ENCODE measurements at places on chromosomes 12 and 14.

- DNase-seq = no peak
Measured at GRCh38 chr12:24996102-24996797, 47.3 kb upstream of the BCAT1 start.

GRCh38 chr12:91140026-91140931 lies 29.0 kb upstream of the LUM start:
- peak; percentile 81 for DNase-seq

DNA sequence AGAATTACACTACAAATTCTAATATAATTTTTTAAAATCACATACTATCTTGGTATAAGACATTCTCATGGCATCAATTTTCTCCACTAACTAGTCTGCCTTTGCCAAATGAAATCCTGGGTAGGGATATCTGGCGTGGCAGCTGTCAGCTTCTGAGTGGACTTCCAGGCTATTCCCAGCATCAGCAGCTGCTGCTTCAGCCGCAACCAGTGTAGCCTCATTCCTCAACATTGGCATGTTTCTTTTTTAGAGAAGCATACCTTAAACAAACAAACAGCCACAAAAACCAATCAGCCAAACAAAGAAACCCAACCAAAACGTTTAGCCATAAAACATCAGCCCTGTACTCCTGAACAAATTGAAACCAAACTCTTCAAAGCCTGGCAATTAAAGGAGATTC lies 235.8 kb downstream of the SSPN start:
- no peak for DNase-seq

GRCh38 chr12:93056971-93057535 lies 128.0 kb upstream of the EEA1 start:
- no peak for DNase-seq

DNA sequence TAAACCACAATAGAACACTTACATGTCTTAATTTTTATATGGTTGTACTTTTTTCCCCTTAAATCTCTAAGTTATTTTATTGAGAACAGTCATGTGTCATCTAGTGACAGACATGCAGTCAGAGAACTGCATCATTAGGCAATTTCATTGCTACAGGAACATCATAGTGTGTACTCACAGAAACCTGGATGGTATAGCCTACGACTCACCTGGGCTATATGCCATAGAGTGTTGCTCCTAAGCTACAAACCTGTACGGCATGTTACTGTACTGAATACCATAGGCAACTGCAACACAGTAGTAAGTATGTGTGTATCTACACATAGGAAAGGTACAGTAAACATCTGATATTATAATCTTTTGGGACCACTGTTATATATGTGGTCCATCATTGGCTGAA lies 557.6 kb downstream of the PRKD1 start:
- no peak for DNase-seq

GRCh38 chr14:59631237-59631636 lies 54.6 kb upstream of the CCDC175 start:
- no peak for DNase-seq

- no peak for DNase-seq
Measured at GRCh38 chr14:67575684-67576083, 24.4 kb downstream of the PIGH start.

DNA sequence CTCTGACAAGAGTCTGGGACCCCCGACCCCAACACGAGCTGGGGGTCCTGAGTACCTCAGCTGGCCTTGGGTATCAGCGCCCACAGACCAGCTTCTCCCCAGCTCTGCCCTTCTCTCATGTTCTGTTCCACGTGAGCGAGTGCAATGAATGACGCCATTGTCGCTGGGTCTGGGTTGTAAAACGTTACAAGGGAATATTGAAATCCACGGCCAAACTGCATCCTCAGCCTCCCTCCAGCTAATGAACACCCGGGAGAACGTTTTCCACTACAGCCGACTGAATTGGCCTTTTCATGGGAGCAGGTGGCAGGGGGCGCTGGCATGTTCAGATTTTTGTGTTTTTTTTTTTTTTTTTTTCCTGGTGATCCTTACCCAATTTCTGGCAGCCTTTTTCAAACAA lies 34.7 kb downstream of the TBX5 start:
- no peak for DNase-seq

GRCh38 chr12:130579231-130579630 lies 136.9 kb downstream of the RIMBP2 start:
- no peak for DNase-seq

GRCh38 chr14:76456200-76456599 lies 80.3 kb downstream of the ESRRB start:
- peak; percentile 6 for DNase-seq

Data from GM04504 (cell line).